ENCODE measurements at places on chromosomes 6 and 20.

DNA sequence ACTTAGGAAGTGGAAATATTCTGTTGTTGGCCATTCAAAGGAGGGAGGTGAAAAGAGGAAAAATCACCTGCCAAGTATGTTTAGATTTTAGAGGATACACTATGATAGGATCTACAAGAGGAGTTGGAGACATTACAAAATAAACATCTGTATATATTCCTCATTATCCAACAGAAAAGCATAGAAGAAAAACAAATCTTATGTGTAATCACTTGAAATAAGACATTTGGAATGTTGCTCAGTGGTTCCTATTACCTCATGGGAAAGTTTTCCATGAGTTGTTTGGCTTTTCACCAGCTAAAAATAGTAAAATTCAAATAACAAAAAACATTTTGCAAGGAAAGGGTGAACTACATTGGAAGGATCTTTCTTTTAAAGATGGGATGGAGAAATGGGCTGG is 76.7 kb upstream of the CARMIL1 start:
- no peak for DNase-seq

GRCh38 chr20:41011551-41012067 is 17.0 kb upstream of the TOP1 start:
- no peak for DNase-seq

DNA sequence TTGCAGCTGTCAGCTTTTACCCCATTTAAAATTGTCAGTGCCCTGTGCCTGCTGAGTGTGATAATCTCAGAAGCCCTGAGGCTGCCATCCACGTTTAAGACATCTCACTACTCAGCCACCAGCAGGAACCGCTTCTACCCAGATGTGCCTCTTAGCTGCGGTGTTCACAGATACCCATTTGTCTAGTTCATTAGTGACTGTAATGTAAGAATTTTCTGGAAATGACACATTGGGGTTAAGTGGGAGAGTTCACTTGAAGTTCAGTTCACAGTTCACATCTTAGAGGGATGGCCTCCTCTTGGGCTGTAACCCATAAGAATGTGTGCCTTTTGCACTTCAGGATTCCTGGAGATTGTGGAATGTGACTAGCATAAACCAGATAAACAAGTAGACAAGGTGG is 477.7 kb downstream of the BTBD3 start:
- no peak for DNase-seq

DNA sequence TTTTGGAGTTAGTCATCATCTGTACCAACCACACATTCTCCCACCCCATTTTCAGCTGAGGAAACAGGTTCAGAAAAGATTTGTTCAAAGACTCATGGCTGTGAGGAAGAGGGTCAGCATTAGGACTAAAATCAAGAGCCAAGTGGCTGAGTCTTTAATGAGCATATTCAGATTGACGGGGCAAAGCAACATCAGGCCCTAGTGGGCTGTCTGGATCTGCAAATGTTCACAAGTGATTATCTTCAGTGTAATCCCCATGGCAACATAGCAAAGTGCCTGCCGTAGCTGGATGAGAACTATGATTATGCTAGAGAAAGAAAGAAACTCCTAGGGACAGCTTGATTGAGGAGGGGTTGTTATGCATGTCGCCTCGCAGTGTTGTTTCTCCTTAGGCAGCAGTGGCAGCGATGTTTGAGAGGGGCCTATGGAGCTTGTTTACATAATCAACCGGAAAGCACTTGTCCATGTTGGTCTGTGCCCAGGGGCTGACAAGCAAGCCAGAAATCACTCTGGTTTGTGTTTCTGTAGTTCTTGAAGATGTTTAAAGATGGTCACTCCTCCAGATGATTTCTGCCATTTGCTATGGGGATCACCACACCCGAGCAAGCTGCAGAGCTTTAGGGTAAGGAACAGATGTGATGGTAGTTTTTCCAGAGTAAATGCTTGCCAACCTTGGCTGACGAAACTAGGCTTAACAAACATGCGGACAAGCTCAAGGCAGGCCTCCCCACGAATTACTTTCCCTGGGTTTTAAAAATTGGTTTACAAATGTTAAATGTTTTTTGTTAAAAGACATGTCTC is 124.3 kb upstream of the MLIP start:
- DNase-seq: no peak

- DNase-seq: no peak
These were observed 7.4 kb upstream of the GMPR start for GRCh38 chr6:16230953-16231352.

All from HS-27A (cell line).